Activated CD4-positive, alpha-beta memory T cell treated with anti-CD3 and anti-CD28 coated beads, Interleukin-2, amount 10 ng/mL, durations not matched to agents 7 days and 5 days (primary cell): ENCODE measurements at places on chromosomes 16 and 17.

GRCh38 chr17:35167046-35167445, 19.4 kb downstream of the UNC45B start:
- no peak for DNase-seq

DNA sequence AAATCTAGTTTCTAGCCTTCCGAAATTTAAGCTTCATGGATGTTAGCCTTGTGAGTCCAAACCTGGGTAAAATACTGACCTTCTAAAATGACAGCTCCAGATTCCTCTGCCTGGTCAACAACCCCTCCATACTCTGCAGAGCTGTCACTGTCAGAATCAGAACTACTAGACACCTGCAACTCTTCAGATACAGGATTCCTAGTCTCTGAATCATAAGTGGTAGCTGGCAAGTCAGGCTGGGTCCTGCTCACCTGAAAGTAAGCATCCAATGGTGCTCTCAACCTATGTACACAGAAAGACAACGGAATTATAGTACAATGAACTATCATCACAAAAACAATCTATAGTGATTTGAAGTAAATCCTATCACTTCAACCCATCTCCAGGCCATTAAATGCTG, 14.8 kb downstream of the RFWD3 start:
- DNase-seq, result no peak

GRCh38 chr17:49963626-49964302, 5.2 kb upstream of the DLX4 start:
- no peak for DNase-seq

DNA sequence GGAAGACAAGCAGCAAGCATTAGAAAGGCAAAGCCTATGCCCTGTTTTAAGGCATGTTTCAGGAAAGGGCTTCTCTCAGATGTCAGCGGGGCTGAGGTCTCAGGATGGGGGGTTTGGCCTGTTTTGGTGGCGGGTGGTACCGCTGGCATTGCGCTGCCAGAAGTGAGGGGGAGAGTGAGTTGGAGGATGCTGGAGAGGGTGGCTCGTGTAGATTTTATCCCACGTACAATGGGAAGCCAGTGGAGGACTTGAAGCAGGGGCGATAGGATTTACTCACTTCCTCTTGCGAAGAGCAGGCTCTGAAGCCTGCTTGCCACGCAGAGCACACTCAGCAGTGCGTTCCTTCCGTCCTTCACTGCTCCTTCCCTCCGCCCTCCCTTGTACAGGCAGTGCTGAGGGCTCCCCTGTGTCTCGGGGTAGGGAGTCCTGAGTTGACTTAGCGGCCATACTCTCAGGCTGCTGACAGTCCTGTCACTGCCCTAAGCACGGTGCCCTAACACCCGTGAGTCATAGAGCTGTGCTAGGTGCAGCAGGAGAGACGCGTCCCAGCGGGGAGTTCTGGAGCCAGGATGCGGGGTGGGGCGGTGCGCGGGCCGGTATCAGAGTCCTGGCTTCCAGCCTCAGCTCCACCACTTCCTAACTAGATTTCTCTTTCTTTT, 113.1 kb downstream of the SNX29 start:
- DNase-seq, result peak; percentile 37

- no peak for DNase-seq
Observed at GRCh38 chr17:75498726-75499213, 16.6 kb downstream of the CASKIN2 start.

- no peak for DNase-seq
Observed at GRCh38 chr17:11853321-11854151, 143.7 kb downstream of the ZNF18 start.

- no peak for DNase-seq
Observed at GRCh38 chr16:14458576-14458975, 171.5 kb downstream of the PARN start.

- no peak for DNase-seq
Observed at GRCh38 chr17:80035687-80035936, at the start of gene TBC1D16. TBC1D16 (minus strand) TSS chr17:80035872; CDS start chr17:80013547, 22,325 bp downstream.

DNA sequence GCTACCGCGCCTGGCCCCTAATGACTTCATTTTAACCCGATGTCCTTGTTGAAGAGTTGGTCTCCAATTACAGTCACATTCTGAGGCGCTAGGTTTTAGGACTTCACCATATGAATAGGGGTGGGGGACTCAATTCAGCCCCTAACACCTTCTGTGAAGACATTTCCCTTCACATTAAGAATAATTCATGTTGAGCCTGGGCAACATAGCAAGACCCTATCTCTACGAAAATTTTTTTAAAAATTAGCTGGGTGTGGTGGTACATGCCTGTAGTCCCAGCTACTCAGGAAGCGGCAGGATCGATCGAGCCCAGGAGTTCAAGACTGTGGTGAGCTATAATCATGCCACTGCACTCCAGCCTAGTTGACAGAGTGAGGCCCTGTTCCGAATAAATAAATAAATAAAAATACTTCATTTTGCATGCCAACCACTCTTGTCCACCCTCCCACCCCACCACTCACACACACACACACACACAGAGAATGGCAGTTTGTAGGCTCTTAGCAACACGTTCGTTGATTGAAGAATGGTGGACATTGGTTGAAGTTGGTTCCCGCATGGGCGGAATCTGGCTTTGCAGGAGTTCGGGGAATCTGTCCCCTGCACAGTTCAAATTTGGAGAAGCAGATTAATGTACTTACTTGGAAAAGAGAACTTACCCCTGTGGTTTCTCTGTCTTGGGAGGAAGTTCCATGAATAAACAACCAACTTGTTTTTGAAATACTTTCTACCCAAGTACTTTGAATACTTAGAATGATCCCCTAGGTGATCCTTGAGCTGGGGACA, 27.8 kb upstream of the TVP23A start:
- DNase-seq, result no peak

DNA sequence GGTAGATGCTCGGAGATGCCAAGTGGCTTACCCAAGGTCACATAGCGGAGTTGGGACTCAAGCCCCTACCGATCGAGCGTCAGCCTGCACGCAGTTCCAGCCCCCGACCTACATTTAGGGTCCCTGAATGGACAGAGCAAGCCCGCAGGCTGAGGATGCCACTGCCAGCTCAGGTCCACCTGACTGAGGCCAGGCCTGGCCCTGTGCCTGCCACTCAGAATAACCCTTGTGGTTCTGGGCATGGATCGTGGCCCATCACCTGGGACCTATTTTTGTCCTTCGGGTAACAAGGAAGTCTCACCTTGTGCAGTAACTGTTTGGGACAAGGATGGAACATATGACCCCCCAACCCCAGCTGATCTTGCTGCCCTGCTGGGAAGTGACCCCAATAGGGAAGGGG, 17.1 kb downstream of the CDH16 start:
- no peak for DNase-seq

- no peak for DNase-seq
Observed at GRCh38 chr17:75592348-75593020, 4.9 kb downstream of the MYO15B start.

DNA sequence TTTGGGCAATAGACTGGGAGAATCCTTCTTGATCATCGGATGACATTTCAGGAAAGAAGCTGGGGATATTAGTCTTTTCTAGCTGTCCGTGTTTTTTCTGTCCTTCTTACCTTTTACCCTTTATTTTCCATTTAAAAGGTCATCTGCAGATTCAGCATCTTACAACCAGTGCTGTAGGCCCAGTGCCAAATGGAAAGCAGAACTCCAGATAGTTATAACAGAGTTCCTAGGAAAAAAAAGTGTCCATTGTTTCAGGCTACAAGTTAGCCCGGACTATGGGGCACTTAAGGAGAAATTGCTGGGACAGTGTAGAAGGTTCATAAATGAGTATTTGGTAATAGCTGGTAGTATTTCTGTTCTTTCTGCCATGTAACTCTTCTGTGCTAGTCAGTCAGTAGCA, 28.4 kb downstream of the LDHD start:
- no peak for DNase-seq

DNA sequence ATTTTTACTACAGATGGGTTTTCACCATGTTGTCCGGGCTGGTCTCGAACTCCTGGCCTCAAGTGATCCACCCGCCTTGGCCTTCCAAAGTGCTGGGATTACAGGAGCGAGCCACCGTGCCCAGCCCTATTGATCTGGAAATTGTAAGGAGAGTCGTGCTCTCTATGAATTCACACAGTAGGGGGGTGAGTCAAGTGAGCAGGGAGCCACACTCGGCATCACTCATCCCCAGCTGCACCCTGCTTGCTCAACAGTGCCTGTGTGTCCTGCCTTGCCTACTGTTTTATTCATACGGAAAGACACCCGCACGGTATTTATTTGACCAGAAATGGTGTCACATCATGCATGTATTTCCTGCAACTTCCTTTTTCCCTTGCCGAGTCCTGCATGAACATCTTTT, 157.2 kb upstream of the FOXF1 start:
- DNase-seq, result no peak

DNA sequence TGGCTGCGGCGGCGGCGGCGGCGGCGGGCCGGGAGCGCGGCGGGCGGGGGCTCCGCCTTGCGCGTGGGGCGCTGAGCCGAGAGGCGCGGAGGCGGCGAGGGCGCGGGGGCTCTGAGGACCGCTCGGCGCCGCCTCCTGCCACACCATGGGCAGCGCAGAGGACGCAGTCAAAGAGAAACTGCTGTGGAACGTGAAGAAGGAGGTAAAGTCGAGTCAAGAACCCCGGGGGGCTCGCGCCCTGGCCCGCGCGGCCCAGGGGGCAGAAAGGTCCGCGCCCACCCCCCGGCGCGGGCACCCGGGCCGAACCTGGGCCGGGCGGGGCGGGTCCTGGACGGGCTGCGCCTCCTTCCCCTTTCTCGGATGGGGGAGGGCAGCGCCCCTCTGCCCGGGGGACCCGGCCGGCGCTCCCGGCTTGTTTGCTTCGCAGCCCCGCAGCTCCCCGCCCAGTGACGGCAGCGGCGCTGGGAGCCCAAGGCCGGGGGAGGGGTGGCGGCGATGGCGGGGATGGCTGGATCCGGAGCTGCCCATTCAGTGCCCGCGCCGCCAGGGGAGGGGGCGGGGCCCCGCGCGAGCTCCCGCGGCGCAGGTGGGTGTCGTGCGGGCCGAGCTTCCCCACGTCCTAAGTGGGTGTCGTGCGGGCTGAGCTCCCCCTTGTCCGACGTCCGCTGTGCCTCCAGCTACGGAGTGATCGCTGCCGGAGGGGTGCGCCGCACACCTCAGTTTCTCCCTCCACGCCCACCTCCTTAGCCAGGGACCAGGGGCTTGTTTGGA, 428 bp downstream of the SGSM2 start:
- peak; percentile 61 for DNase-seq

DNA sequence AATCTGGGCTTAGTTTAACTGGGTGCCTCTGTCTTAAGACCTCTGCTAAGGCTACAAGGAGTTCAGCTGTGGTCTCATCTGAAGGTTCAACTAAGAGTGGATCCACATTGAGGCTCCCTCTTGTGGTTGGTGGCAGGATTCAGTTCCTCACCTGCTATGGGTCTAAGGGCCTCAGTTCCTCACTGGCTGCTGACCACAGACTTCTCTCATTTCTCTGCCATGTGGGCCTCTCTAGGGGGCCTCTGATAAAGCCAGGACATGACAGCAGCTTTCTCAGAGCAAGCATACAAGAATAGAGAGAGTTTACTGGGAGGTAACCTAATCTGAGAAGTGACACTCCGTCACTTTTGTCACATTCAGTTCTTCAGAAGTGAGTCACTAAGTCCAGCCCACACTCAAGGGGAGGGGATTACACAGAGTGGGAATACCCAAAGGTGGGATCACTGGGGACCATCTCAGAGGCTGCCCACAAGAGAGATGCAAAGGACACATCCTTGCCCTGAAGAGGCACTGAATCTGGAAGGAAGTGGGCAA, 19.2 kb upstream of the ABAT start:
- peak; percentile 50 for DNase-seq

DNA sequence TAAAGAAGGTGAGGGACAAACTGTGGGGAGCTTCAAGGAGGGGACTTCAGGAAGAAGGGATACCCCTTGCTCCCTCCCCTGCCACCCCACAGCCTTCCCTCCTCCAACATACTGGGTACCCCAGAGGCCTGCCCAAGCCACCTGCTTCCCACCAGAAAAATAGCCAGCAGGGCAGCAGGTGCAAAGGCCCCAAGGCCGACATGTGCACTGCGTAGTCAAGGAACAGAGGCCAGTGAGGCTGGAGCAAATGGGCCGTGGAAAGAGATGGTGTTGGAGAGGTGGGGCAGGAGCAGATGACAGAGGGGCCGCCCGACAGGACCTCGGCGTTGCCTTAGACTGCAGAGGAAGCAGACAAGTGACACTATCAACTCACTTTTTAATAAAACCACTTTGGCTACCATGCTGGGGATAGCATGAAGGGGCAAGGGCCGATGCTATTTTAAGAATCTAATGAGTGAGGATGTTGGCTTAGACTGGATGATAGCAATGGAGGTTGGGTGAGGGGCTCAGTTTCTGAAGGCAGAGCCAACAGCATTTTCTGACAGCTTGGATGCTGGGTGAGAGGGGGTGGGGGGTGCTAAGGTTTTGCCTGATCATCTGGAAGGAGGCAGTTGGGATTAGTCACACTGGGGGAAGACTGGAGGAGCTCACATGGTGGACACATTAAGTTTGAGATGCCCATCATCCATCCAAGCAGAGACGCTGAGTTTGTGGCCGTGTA, 72.8 kb upstream of the TOB1 start:
- DNase-seq, result no peak

GRCh38 chr17:45146890-45147580, 1.2 kb upstream of the HEXIM1 start:
- peak; percentile 81 for DNase-seq

GRCh38 chr16:25097276-25097975, 14.1 kb upstream of the LCMT1 start:
- no peak for DNase-seq

DNA sequence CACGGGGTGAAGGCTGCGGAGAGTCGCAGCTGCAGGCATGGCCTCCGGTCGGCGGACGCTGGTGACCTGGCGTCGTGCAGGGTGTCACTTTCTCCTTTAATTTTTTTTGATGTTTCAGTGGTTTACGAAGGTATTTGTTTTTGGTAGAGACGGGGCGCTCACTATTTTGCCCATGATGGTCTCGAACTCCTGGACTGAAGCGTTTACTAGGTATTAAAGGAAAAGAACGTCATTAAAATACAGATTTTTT, 17.1 kb downstream of the ZNF213 start:
- peak; percentile 40 for DNase-seq

GRCh38 chr17:73600103-73600871, 44.0 kb downstream of the SDK2 start:
- DNase-seq, result no peak

DNA sequence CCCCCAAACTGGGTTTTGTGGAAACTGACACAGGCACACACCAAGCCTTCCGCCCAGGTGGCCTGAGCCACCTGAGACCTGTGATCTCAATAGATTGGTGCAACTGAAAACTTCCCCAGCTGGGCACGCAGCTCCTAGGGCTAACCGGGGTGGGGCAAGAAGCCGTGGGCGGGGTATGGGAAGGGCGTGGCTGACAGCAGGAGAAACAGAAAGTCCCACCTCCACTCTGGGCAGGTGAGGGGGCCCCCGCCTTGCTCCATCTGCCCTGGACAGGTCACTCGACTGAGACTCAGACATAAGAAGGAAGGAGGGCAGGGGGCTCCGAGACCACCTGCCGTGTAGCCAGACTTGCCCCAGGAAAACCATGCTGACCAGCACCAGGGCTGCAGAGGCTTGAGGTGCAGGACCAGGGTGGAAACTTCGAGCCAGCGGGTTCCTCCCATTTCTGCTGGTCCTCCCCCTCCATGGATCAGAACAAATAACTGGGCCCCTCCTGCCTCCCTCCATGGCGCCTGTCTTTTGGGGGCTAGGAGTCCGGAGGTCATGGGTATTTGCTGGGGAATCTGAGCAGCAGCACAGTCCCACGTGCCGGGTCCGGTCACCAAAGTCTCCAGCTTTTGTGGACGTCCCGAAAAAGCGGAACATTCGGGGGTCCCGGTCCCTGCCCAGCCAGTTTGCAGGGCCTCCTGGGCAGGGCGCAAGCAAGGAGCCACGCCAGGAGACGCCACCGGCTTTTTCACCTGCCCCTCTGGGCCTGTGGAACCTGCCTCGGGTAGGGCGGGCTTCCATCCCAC, 1.3 kb downstream of the TIMP2 start:
- peak; percentile 69 for DNase-seq

GRCh38 chr16:68843482-68844210, at the start of gene TANGO6:
TANGO6 (plus strand) TSS chr16:68843531; CDS start chr16:68843618, 87 bp downstream.
- peak; percentile 89 for DNase-seq
